T-helper 9 cell (primary cell): ENCODE measurements at places on chromosomes 4 and X.

DNA sequence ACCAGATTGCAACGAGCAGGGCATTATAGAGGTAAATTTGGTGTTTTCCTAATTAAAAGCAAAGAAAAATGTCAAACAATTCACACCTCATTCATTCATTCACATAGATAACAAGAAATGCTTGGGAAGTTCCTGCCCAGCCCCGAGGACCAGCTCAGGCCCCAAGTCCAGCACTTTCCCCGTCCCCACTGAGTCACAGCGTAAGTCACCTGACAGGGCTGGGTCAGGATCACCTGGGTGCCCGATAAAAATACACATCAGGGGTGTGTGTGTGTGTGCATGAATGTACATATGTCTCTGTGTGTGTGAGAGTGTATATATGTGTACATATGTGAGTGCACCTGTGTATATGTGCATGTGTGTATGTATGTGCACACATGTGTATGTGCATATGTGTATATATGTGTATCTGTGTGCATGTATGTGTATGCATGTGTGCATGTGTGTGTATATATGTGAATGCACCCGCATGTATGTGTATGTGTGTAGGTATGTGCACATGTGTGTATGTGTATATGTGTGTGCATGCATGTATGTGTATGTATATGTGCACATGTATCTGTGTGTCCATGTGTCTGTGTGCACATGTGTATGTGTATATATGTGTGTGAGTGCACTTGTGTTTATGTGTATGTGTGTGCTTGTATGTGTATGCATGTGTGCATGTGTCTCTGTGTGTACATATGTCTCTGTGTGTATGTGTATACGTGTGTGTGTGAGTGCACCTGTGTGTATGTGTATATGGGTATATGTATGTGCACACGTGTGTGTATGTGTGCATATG lies 18.6 kb upstream of the SH3TC1 start:
- DNase-seq: no peak

GRCh38 chr4:94508806-94509205 lies 57.1 kb downstream of the PDLIM5 start:
- no peak for DNase-seq

DNA sequence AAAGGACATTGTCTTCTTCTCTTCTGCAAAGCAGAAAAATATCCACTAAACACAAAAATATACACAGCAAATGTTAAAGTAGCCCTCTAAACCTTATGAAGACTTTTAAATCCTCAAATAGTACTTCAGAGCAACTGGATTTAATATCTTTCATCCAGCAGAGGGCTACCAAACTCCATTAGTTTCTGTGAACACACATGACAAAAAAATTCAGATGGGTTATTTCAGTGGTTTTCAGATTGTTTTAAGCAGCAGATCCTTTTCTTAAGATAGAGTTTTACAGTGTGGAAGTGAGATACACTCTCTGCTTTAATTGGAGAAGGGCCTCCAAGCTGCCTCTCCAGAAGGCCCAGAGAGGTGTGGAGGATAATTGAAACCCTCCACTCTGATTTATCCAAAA lies 56.7 kb downstream of the ANK2 start:
- DNase-seq: no peak

DNA sequence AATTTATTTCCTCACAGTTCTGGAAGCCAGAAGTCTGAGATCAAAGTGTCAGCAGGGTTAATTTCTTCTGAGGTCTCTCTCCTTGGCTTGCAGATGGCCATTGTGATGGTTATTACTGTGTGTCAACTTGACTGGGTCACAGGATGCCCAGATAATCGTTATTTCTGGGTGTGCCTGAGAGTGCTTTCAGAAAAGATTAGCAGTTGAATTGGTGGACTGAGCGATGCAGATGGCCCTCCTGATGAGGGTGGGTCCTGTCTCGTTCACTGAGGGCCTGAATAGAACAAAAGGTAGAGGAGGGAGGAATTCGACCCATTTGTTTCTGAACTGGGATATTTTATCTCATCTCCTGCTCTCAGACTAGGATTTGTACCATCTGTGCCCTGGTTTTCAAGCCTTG lies 15.7 kb downstream of the SMIM43 start:
- no peak for DNase-seq

DNA sequence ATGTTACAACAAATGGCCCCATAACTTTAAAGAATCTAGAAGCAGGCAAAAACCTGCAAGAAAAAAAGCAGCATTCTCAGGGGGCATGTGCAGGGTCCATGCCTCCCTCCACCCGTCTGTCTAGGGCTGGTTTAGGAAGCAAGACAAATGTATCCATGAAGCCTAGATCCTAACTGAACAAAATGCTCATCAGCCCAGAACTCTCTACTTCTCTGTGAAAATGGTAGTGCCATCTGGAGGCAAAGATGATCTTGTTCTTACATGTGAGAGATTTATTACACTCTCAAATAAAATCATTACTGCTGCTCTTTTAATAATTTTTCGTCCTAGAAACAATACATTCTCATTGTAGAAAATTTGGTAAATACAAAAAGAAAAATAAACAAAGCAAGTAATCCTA lies 26.7 kb downstream of the NR3C2 start:
- no peak for DNase-seq

- DNase-seq: no peak
Measured at GRCh38 chrX:154802947-154803346, 2.3 kb downstream of the MPP1 start.

DNA sequence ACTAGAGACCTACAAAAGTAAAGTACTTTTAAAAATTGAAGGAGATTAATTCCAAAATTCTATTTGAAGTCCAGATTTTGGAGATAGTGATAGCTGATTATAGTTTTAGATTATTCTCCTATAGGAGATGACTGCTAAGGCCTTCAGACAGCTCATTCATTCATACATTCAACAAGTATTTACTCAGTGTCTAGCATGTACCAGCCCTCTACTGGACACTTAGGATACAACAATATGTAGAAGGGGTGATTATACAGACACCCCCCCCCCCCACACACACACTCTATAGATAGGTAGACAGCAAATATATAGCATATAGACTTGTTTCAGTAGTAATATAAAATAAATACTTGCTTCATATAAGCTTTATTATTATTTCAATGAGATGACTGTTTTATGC lies 60.4 kb upstream of the TAF9B start:
- no peak for DNase-seq

DNA sequence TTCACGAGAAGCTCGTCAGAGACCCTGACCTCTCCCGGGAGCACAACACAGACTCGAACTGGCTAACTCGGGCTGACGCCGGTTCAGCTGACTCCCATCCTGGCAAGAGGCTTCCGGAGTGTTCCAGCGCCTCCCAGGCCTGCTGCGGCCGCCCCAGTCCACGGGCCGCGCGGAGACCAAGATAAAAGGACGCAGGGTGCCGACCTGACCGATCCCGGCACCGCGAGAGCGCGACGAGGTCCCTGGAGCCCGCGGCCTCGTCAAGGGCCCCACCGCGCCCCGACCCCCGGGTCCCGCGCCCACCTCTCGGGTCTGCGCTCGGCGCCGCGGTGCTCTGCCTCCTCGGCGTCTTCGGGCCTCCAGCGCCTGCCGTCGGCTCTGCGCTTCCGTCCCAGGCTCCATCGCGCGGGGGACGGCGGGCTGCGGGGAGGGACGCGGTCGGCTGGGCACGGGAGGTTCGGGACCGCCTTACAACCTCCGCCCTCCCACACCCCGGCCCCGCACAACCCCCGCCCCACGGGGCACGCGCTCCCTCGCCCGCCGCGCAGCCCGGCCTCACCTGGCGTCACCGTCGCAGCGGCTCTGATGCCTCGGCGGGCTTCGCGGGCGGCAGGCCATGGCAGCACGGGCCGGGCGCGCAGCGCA lies 426 bp downstream of the SLBP start:
- DNase-seq: no peak

DNA sequence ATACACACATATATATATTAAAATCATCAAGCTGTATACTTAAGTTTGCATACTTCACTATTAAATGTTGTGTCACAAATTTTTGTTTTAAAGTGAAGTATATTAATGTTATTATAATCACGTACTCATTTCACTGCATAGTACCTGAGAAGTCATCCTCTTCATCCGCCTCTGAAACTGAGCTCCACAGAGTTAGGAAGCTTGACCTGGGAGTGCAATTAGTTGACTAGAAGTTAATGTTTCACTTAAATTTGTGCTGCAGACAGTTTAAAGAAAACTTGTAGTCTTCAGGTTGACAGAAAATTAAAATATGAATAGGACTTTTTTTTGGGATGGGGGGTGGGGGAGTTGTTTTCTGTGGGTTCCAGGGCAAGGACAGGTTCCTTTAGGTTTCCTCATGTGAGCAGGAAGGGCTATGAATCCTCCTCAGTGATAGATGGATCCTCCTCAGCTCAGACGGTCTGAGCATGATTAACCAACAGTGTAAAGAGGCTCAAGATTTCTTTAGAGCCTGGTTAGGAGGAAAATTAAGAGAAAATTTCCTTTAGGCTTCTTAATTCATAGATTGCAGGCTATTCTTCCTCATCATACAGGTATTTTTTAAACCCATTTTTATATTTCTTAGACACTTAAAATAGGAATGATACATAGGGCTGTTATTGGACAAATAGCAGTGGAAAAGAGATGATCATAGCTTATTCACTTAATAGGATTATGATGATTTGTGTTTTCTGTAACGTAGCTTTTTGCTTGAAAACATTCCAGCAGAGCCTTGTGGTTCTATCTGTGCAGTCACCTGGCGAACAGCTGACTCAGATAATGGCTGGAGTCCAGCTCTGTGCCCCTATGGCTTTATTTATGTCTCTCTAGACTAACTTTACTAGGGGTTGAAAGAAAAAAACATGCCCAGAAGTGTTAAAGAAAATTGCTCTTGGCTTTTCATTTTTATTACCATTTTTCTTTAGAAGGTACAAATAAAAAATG lies 102.7 kb downstream of the SLC4A4 start:
- no peak for DNase-seq

DNA sequence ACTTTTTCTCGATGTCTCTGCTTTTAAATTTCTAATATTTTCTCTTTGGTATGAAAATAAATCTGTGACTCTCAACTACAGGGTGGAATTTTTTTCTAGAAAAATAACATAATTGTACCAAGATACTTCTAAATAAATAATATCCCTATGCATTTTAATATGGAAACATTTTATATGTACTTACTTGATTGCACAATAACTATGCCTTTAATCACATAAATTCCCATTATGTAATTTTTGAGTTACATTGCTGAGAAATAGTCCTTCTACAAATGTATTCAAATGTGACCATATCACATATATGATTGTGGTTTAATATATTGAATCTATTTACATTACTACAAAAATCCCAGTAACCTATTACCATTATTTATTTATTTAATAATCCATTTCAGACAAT lies 1543.3 kb upstream of the PABPC4L start:
- DNase-seq: no peak

DNA sequence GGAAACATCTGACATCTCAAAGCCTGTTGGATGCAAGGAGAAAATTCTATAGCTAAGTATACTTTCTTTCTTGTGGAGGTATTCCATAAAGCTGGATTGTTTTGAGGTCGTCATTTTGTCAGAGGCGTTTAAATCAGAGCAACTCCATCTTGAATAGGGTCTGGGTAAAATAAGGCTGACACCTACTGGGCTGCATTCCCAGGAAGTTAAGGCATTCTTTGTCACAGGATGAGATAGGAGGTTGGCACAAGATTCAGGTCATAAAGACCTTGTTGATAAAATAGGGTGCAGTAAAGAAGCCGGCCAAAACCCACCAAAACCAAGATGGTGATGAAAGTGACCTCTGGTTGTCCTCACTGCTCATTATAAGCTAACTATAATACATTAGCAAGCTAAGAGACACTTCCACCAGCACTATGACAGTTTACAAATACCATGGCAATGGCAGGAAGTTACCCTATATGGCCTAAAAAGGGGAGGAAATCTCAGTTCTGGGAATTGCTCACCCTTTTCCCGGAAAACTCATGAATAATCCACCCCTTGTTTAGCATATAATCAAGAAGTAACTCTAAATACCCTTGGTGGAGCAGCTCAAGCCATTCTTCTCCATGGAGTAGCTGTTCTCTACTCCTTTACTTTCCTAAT lies 11.9 kb downstream of the HSD17B13 start:
- DNase-seq: no peak

DNA sequence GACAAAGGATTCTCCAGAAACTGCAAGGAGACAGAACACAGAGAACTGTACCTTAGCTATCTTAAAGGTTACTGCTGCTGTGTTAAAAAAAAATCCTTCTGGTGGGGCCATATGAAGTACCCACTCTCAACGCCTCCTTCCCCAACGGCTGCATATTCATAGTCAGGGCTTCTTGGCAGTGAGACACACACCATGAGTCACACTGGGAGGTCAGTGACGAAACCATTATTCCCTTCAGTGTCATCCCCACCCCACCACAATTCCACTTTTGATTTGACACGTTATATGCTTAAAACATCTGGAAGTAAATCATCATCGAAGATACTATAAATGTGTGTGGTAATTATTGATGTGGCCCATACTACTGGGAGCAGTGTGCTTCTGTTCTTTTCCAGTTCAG lies 271.5 kb downstream of the LDB2 start:
- DNase-seq: no peak

DNA sequence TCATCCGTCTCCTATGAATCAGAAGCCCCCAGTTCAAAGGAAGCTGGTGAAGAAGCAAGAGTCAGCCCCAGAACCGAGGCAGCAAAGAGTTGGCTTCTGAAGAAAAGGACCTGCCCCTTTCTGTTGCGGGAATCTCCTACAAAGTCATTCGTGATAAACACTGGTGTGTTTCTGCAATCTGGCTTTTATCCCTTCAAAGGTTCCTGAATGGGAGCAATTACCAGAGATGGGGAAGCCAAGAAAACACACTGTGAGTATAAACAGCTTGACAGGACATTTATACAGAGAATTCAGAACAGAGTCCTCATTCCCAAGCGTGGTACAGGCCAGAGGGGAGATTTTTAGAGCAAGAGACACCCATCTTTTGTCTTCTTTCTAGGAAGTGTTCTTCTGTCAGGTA lies 226.8 kb upstream of the LNX1 start:
- no peak for DNase-seq

- DNase-seq: no peak
Measured at GRCh38 chr4:165726831-165727230, 146.2 kb upstream of the TLL1 start.

DNA sequence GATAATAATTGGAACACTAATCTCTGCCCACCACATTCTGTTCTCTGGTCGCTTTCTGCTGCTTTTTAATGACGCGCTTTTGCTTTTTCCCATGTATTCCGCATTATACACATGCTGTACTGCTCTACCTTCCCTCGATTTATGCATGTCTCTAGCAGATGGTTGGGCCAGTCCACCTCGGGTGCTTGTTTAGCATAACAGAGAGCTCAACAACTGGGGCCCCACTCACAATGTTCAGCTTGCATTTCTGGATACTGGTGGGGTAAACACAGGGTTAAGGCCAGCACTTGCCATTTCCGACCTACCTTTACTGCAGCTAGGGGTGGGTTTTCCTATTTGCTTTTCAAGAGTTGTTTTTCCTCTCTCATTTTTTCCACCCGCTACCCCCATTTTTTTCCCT lies 255.8 kb downstream of the SOX3 start:
- no peak for DNase-seq

- no peak for DNase-seq
Measured at GRCh38 chr4:130576218-130576617, 1480.3 kb downstream of the C4orf33 start.

DNA sequence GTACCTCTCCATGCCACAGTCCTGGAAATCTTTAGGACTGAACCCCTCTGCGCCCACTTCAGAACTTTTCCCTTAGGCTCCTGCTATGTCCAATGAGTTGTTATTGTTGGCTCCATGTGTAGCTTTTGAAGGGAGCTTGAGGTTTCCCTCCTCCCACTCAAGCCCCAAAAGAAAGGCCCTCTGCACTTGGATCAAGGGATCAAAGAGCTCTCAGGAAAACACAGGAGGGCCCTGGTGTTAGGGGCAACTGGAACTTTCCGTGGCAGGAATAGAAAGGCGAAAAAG lies 135.0 kb downstream of the RASL11B start:
- DNase-seq: no peak

GRCh38 chr4:153931804-153932203 lies 142.9 kb upstream of the SFRP2 start:
- no peak for DNase-seq
